ENCODE measurements at places on chromosomes 1 and 21.

GRCh38 chr1:34928066-34928696 lies 1.3 kb downstream of the DLGAP3 start:
- no peak for DNase-seq

DNA sequence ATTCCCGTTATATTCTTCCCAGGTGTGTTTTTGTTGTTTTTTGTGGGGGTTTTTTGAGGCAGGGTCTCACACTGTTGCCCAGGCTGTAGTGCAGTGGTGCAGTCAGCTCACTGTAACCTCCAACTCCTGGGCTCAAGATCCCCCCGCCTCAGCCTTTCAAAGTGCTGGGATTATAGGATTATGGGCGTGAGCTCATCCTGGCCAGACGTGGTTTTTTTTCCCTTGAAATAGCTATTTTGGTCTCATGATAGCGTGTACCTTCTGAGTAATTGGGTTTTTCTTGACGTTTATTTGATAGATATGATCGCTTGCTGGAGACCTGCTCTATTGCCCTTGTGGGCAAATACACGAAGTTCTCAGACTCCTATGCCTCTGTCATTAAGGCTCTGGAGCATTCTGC lies 17.6 kb downstream of the CTPS1 start:
- DNase-seq = no peak

DNA sequence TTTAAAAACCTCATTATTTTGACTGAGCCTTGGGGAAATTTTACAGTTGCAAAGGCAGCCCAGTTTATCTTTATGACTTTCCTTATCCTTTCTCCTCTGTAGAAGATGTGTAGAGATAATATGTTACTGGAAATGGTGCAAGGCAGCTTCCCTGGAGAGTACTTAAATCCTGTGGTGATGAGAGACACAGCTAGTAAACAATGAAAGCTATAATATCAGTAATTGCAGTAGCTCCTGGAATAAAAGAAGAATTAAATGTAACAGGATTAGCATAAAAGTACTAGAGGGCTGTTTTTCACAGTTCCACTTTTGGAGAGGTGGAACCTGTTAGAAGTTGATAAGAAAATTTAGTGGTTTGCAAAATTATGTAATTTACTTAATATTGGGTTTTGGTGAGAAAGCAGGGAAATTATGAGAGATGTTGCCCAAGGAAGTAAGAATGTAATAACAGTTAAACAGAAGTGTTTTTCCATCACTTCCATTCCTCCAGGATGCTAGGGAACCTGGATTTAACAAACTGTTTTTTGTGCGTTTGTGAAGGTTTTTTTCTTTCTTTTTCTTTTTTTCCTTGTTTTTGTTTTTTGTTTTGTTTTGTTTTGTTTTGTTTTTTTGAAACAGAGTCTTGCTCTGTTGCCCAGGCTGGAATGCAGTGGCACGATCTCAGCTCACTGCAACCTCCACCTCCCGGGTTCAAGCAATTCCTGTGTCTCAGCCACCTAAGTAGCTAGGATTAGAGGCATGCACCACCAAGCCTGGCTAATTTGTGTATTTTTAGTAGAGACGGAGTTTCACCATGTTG lies 15.7 kb upstream of the EDEM3 start:
- DNase-seq = no peak

DNA sequence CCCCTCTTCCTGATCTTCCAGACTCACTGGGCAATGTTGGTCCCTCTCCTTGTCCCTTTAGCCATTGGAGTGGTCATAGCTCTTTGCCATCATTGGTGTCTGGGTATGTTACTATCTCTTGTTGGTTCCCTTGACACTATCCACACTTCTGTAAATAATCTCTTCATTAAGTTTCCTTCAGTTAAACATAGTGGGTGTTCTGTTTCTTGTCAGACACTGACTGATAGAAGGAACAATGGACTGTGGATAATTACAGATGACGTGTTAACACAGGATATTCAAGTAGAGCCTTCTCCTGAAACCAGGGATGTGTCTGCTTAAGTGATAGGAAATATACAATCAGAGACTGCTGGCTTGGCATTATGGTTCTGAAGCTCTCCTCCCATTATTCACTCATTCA lies 458.3 kb upstream of the USP24 start:
- no peak for DNase-seq

- DNase-seq = no peak
Measured at GRCh38 chr1:18396247-18396980, 84.3 kb upstream of the KLHDC7A start.

GRCh38 chr1:32695098-32695904 lies 7.3 kb downstream of the SYNC start:
- DNase-seq = no peak

- no peak for DNase-seq
Measured at GRCh38 chr1:81158592-81158991, 642.1 kb upstream of the ADGRL2 start.

GRCh38 chr1:231629132-231629531 lies 2.5 kb downstream of the DISC1 start:
- no peak for DNase-seq

- DNase-seq = no peak
Measured at GRCh38 chr1:2042830-2043773, 7.1 kb upstream of the PRKCZ start.

- peak; percentile 87 for DNase-seq
Measured at GRCh38 chr1:153697191-153698019, 18.9 kb downstream of the NPR1 start.

- DNase-seq = no peak
Measured at GRCh38 chr1:205772607-205773032, 2.7 kb downstream of the RAB29 start.

- no peak for DNase-seq
Measured at GRCh38 chr21:44761011-44761729, 40.5 kb downstream of the UBE2G2 start.

DNA sequence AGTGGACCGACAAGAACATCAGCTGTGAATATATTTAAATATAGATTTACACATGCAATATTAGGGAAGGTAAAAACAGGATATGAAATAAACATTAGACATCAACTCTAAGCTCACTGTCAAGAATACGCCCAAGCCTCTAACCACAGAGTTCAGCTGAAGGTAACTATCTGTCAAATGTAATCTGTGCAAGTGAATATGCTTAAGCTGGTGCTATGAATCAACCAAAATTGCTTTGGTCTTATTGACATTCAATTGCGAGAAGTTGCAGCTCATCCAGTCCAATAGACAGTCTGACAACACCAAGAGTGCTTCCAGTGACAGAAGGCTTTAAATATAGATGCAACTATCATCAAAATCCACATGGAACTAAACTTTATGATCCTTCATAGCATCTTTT lies 32.3 kb downstream of the USH2A start:
- DNase-seq = no peak

GRCh38 chr1:171081314-171081753 lies 9.4 kb upstream of the FMO3 start:
- no peak for DNase-seq

DNA sequence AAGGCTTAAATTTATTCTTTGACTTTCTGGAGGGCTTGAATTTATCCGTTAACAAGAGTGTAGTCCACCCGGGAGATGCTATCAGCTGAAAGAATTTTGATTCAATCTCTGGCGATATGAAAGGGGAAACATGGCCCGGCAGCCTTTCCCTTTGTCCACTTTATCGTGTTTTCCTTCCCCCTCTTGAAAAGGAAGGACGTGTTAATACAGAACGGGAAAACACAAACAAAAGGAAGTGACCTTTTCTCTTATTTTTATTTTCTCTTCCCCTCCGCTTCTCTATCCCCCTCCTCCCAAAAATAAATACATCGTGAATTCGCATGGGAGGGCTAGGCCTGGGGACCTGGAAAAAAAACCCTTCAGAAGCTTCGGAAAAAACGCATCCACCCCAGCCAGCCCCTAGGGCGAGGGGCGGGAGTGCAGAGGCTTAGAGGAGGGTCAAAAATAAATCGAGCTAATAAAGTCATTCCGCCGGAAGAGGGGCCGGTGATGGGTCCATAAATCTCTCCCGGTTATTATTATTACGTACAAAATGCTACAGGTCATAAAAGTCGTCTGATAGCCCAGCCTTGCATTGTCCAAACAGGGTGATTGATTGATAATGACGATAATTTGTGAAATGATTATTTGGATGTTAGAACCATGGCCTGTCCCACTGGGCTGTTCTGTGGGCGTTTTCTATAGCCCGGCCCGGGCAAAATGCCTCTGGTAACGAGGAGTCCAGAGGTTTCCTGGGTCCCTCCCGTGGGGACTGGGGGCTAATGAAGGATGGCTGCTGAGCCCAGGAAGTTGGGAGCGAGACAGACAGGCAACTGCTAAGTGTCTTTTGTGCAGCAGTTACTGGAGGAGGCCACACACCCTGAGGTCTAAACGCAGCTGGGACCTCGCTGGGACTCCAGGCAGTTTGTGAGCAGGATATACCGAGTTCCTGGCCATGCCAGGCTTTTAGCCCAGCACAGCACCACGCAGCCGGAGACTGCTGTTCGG lies 179.4 kb downstream of the PRDM16 start:
- no peak for DNase-seq
